CD4-positive, alpha-beta T cell treated with Interleukin-17A for 1 hour (primary cell): ENCODE measurements at places on chromosomes 11 and 22.

GRCh38 chr22:36123673-36124630 lies 36.6 kb downstream of the APOL3 start:
- DNase-seq: peak; percentile 93

GRCh38 chr11:134916421-134917213 lies 504.6 kb upstream of the B3GAT1 start:
- no peak for DNase-seq

- no peak for DNase-seq
Measured at GRCh38 chr11:4522752-4523151, 22.2 kb upstream of the OR52M1 start.

DNA sequence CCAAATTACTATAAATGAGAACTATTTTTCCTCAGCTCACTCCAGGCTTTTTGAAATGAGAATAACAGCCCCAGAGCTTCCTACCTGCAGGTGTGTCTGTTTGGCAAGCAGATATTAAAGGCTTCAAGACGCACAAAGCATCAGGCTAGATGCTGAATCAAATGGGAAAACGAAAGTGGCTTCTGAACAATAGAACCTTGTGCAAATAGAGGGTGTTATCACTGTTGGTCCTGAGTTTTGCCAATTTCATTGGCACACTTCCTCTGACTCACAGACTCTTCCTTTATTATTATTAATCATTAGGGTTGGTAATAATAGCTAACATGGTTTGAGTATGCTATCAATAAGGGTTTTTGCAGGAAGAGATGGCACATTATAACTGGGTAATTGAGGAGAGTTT lies 13.4 kb downstream of the SYT13 start:
- no peak for DNase-seq

DNA sequence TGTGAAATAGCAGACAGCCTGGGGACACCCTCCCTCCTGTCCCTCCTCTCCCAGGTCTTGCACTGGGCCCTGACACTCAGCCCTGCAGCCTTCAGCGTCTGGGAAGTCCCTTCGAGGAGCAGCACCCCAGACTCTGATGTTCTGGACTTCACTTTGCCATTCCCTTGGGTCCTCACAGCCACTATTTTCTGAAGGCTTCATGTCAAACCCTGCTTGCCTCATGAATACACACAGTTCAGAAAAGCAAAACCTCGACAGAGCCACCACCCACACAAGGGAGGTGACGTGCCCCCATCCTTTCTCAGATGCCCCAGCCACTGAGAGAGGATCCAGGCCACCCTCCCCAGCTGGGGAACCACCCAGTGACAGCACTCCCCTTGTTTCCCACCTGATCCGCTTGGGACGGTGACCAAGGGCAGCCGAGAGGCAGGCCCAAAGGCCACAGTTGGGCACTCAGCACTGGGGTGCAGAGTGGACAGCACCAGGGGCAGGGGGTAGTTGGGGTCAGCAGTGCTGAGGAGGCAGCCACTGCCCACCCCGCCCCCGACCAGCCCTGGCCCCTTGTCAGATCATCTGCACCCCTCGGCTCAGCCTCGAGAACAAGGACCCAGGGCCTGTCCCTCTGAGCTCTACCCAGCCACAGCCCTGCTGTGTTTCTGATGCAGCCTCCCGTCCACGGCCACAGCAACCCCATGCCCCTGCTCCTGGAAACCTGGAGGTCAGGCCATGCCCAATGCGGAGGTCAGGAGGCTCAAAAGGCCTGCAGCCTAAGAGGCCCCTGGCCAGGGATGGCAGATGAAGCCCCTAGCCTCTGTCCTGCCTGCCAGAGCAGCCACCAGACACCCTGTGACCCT lies 3.1 kb upstream of the TNNT3 start:
- no peak for DNase-seq

DNA sequence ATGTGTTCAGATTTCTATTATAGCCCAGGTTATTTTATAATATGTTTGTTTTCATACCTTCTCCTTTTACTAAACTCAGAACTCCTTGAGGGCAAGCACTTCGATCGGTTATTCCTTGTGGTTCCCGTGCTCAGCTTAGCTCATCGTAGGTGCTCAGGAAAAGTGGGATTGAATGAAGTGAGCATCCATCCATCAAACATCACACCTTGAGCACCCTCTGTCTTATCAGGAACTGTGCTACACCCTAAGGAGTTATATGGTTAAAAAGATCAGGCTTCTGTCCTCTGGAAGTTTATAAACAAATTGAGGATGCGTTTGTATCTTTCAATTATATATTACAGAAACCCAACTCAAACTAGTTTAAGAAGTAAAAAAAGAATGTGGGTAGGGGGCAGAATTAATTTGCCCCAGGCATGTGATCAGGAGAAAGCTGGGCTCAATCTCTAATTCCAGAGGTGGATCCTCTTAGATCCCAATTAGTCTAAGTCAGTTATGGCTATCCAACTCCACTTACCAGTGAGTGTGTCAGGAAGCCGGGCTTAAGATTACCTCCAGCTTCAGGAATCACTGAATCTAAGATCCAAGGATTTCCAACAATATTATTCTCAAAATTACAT lies 59.9 kb upstream of the RRAS2 start:
- peak; percentile 11 for DNase-seq

- DNase-seq: no peak
Measured at GRCh38 chr11:110319501-110319900, 23.1 kb upstream of the RDX start.

DNA sequence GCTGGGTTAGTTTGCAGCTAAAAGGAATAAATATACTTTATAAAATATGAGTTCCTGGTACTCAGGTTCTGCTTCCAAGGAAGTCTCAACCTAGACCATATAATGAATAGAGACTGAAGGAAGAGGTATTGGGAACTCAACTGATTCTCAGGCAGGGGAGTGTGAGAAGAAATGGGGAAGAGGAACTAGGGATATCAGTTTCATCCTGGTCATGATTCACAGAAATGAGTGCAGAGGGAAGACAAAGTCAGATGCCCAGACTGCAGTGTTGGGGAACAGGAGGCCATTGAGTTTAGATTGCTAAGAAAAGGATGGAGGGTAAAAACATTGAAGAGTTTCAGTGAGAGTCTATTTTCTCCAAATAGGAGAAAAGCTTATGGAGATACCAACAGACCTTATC lies 28.8 kb downstream of the PLAAT5 start:
- DNase-seq: no peak

- DNase-seq: no peak
Measured at GRCh38 chr11:92978271-92979111, 9.0 kb downstream of the MTNR1B start.

GRCh38 chr11:63999349-64000025 lies 13.2 kb downstream of the OTUB1 start:
- peak; percentile 68 for DNase-seq

DNA sequence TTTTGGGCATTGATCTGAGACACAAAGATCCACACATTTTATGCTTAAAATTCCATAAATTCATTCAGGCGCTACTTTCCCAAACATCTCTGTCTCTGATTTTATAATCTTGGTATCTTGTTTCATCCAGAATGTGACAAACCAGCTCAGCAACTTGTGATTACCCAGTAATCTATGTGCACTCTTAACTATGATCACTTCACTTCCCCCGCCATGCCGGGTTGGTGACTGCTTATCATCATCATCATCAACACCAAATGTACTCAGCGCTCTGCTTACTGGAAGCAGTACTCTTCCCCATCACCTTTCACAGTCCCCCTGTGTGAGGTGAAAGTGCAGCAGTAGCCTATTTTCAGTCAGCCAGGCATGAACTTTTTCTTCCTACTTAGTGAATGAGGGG lies 15.2 kb upstream of the MMP7 start:
- DNase-seq: no peak

GRCh38 chr11:71214553-71215424 lies 37.6 kb downstream of the SHANK2 start:
- DNase-seq: no peak

GRCh38 chr22:31940506-31940905 lies 3.8 kb upstream of the YWHAH start:
- no peak for DNase-seq

GRCh38 chr22:23065069-23065451 lies 5.3 kb upstream of the GNAZ start:
- no peak for DNase-seq

GRCh38 chr11:15178214-15178613 lies 63.5 kb downstream of the INSC start:
- DNase-seq: no peak

GRCh38 chr11:117874910-117875381 lies 1.5 kb downstream of the FXYD6 start:
- no peak for DNase-seq

- DNase-seq: no peak
Measured at GRCh38 chr22:42613872-42614301, 796 bp downstream of the POLDIP3 start.

DNA sequence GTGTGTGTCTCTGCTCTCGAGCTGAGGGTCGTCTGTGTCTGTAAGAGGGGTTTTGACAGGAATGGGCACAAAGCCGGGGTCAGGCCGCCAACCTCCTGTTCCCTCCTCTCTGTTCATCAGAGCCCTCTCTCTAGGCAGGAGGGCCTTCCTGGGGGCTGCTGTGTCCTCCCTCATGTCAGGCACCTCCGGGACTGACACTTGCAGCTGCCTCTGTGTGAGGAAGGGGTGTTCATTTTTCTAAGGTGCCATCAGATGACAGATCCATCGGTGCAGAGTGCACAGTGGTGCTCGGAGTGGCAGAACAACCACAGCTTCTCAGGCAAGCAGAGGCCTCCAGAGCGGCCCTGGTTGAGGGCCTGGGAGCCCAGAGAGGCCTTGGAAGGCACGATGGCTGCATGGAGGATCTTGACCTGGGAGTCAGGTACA lies 265.4 kb upstream of the B3GAT1 start:
- no peak for DNase-seq

DNA sequence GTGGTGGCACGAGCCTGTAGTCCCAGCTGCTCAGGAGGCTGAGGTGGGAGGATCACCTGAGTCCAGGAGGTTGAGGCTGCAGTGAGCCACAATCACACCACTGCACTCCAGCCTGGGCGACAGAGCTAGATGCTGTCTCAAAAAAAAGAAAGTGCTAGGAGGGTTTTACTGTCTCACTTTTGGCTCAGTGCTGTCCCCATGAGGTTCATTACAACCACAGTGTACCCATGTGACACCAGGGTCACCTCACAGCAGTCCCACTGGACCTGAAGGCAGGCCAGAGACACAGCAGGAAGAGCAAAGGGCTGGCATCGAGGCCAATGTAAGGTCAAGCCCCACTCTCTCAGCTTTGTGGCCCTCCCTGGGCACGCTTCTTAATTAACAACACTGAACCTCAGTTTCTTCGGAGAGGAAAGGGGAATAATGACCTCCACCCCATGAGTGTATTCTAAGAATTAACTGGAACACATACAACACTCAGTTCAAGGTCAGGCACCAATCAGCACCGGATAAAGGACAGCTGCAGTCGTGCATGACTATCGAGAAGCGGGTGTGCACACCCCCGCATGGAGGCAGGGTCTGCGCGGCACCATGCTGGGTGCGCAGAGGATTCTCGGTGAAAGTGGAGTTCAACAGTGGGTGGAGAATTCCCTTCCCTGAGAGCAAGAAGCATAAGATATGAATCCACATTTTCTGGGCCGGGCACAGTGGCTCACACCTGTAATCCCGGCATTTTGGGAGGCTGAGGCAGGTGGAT lies 30.9 kb upstream of the BAIAP2L2 start:
- no peak for DNase-seq

GRCh38 chr11:2459016-2459725 lies 14.4 kb downstream of the KCNQ1 start:
- DNase-seq: no peak

DNA sequence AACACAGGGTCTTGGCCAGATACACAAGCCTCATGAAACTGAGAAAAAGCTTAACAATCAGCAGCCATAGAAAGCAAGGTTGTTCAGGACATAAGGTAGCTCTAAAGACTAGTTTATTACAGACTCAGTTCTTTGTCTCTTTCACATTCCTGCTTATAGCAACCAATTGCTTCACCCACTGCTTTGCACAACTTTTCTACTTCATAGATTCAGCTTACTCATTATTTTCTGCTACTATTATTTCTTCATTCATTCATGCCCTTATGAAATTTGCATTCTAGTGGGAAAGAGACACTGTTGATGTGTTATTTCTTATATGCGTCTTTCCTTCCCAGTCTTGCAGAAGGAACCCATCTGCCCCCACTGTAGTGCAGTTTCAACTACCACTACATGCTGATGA lies 4.7 kb downstream of the CCDC34 start:
- no peak for DNase-seq

DNA sequence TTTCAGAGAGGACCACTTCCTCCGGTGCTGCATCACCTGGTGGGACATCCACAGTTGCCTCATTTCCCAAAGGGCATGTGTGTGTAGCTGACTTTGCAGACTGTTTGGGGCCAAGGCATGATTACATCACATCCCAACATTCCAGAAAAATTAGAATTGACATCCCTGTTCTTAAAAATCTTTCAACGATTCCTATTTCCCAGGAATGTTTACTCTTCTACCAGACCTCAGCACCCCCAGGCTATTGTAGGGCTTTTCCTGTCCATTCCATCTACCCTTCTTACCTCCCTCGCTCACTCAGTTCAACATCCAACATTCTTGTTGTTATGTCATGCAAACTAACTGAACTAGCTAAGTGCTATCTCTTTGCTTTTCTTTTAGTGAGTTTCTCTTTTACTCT lies 37.3 kb downstream of the PIWIL4 start:
- DNase-seq: no peak

- no peak for DNase-seq
Measured at GRCh38 chr11:8087756-8088155, 6.7 kb downstream of the TUB start.

- peak; percentile 65 for DNase-seq
Measured at GRCh38 chr11:44726283-44727113, at the start of gene TSPAN18. TSS of gene TSPAN18 (plus strand) at chr11:44726962. CDS start at chr11:44906417, 179,455 bp downstream.

GRCh38 chr22:25105817-25106650 lies 93.6 kb upstream of the CRYBB3 start:
- DNase-seq: no peak

- DNase-seq: peak; percentile 54
Measured at GRCh38 chr22:39135092-39135896, 17.2 kb downstream of the CBX7 start.

DNA sequence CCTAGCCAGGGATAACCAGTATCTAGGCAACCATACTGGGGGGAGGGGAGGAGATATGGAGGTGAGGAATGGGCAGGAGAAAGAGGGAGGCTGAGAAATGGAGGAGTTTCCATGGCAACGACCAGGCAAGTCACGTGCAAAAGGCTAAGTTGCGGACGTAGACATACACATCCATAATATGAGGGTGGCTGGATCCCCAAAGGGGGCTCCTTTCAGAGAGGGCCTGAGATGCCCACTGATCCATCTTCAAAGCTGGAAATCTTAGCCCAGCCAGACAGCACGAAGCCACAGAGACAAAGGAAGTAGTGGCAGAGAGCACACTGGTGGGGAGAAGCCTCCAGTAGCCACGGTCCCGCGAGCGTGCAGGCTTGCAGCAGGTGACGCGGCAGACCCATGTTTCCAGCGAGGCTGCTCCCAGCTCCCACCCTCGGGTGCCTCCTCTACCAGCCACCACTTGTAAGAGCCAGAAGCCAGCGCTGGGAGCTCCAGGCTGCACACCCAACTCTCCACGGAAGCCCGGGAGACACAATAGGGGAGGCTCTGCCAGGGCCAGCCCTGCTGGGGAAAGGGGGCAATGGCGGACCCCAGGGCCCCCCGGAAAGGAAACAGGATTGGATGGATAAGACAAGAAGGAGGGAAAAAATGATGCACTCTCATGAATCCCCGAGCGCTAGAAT lies 938 bp downstream of the FXYD6 start:
- DNase-seq: peak; percentile 20
